Muscle of arm (tissue), 14 donors: ENCODE measurements at places on chromosomes 5 and 9. TPM values are rescaled to one million over a fixed set of nuclear protein-coding genes. Genes with fewer than 3 reads are reported as not detected.

DNA sequence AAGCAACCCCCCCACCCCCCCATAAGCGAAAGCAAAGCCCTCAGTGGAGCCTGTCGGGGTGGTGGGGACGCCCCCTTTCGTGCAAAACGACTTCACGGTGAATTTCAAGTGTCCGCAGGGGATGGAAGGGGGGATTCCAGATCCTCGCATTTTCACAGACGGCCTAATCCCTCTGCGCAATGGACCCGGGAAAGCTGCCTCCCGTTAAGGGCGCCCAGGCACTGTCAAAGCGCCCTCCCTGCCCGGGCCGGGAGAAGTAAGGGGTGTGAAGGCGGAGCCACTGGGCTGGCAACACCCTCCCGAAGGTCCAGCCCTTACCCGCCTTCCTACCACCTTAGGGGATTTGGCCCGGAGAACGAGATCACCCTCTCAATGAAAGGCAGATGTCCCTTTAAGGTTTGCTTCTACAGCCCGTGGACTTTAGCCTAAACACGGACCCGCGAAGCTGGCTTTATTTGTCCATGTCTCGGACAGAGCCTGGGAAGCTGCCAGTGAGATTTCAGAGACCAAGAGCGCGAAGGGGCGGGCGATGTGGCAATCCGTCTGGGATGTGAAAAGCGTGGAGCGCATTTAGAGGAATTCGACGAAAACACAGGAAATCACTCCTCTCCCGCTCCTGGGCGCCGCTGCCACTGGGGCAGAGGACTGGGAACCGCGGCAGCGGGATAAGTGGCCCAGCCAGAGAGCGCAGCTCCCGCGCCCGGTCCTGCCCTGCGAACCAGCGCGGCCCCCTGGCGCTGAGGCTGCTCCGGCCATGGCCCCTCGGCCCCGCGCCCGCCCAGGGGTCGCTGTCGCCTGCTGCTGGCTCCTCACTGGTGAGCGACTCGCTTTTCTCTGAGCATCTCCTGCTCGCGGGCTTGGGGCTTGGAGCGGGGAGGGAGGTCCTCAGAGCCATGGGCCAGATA is at the start of the genes ITGA1 and PELO:
Gene ITGA1 (plus strand): TSS at position 317 of the 905 bp plus-strand sequence. CDS start 438 bp downstream, at position 755.
Gene PELO (plus strand): TSS at position 317 of the 905 bp plus-strand sequence. CDS start 12,479 bp downstream, outside the sequence.
- peak; percentile 71 for DNase-seq

DNA sequence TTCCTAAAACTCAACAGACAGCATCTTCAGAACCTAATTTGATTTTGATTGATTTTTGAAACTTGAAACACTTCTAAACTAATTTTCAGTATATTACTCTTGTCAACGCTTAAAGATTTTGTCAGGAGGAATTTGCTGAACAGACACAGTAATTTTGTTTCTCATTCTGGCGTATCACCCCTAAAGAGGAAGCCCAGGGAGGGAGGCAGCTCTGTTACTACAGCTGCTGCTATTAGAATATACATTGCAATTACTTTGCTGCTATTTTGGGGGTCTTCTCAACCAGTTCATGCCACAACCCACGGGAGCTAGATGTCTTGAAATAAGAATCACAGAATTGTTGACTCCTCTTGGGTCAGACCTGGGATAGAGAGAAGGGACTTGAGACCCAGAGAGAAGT is 122.6 kb downstream of the TLR4 start:
- DNase-seq: no peak

DNA sequence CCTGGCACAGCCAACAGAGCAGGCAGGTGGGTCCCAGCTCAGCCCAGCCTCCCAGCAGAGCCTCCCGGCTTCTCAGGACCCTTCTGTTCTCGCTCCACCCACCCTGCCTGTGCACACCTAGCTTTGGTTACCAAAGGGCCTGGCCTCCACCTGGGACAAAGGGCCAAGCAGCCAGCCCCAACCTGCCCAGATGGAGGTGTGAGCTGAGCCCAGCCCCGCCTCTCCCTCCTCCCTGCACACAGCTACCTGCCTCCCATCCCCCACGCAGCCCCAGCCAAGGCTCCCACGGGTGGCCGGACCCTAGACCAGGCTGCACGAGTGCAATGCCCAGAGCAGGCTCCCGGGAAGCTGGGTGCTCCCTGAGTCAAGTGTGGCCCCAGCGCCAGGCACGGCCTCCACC is 5.6 kb downstream of the TPRN start:
- DNase-seq: no peak

DNA sequence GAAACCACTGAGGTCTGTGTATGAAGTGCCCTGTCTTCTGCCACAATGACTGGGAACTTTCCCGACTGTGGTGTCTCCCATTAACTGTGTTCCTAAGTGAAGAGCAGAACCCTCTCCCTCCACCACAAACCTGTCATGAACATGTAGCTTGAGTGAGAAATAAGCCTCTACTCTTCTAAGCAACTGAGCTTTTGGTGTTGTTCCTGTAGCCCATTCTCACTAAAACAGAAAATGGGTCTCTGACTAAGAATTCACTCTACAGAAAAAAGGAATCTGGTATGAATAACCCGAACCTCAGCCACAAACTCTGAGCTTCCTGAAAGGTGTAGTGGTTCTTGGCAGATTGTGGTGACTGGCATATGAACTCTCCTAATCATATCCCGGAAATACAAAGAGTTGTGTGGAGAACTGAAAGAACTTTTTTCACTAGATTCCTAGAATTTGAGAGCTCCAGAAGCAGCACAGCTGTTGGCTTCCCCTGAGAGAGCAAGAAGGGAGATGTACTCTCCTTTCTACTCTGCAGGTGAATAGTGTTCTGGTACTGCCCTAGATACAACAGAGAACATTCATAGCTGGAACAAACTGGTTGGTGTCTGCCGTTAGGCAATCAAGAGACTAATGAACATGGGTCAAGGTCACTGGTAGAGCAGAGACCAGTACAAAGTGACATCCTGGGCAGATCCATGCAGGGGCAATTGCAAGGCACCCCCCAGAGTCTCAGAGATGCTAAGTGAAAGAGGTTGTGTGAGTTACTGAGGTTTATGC is 283.8 kb downstream of the PDE4D start:
- no peak for DNase-seq

ORM1 gene
- 0.38 TPM for polyA plus RNA-seq

BTNL9 gene
- not detected for polyA plus RNA-seq

DNA sequence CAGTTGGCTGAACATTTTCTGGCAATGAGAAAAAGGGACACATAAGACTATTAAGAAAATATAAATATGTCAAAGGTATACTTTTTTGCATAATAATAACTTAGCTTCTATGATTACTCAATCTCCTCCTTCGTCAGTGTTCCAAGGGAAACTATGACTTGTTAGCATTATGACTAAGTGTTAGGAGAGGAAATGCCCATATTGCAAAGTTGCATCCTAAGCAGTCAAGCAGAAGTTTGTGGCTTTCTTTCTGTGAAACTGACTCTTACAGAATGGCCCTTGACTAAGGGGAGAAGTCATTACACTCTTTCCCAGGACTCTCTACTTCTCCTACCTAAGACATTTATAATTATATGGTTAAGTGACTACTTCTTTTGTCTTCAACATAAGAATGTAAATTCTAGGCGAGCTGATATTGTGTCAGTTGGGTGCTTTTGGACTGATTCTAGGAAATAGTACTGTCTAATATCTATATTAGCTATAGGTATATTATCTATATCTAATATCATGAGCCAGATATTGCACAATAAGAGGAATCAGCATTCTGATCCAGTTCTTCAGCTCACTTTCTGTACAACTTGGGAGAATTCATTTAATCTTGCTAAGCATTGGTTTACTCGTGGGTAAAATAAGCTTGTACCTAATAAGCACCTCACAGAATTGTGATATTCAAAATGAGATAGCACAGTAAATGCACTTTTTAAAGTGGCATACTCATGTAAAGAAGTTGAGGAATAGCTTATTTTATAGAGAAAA is 16.4 kb upstream of the SPINK6 start:
- peak; percentile 6 for DNase-seq

DNA sequence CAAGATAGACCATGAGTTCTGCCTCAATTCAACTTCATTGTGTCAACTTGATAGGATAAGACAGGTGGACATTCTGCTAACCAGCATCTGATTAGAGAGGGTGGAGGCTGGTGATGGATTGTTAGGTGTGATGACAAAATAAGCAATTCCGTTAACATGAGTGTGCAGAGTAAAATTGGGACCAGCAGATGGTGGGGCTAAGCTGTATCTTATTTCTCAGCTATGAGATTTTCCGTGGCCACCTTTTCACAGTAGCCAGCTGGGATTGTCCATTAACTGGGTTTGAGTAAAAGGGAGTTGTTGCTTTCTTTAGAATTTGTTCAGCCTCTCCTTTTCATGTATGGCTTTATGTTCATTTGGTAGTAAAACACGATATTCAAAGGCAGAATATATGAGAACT is 28.8 kb upstream of the TAL2 start:
- no peak for DNase-seq

- DNase-seq: no peak
Observed at GRCh38 chr9:91315191-91315590, 46.5 kb downstream of the AUH start.

SLIT3 gene
- 11.9 TPM for polyA plus RNA-seq

ADRB2 gene
- 0.75 TPM for polyA plus RNA-seq

HTR1A gene
- polyA plus RNA-seq: not detected

DNA sequence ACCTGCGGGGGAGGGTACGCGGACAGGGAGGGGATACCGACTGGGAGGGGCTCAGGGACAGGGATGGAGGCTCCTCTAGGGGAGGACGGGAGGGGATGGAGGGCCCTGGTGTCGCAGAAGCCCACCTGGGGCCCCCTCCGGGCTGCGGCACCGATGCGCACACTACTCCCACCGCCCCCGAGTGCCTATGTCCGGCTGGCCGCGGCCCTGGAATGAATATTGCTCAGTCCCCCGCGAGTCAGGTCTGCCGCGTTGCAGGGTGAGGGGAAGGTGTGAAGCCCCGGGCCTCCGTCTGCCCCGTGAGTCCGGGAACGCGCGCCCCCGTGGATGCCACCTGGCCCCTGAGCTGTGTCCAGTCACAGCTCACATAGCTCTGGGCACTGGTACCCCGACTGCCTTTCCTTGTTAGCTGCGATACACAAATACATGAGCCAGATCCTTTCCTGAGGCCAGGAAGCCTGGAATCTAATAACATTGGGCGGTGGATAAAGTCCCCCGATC is 44.5 kb upstream of the PRSS3 start:
- DNase-seq: no peak

DNA sequence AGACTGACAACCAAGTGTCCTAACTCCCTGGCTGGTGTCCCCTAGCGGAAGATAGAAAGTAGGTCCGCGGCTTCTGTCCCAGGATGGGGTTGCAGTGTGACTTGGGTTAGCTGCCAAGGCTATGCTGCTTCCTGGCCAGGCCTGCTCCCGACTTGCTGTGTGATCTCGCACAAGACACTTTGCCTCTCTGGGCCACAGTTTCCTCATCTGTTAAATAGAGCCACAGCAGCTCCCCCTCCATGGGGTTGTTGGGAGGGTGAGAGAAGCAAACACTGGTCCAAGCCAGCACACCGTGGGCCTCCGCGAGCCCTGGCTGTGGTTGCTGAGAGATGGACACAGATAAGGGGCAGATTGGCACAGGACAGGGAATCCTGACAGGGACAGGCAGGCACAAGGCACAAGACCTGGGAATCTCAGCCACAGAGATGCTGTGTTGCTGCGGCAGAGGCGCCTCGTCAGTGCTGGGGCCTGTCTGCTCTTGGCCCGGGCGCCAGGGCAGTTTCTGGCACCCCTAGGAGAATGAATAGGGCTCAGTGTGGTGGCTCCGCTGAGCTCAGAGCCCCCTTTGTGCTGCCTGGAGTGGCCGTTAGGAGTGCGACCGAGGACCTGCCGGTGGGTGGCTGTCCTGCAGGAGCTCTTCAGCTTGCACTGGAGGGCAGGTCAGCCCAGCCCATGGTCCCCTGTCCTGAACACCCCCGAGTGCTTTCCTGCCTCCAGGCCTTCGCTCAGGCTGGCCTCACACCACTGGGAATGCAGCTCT is 1.8 kb upstream of the SH2D3C start:
- DNase-seq: no peak

GRCh38 chr5:140558542-140558941 is 1.3 kb upstream of the SRA1 start:
- no peak for DNase-seq

DNA sequence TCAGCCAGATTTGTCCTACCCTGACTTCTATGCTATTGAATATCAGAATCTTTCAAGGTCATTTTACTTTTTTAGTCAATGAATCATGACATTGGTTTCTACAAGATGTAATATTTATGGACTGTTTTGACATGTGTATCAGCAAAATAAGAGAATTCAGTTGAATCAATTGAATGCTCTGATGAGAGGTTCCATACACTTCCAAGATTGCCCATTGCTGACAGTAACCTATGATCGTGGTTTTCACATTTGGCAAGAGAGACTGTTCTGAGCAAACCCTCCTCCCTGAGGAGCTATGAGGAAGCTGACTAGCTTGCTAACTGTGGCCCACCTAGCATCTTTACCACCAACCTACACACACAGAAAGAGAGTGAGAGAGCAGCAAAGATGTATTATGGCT is 56.7 kb upstream of the FST start:
- no peak for DNase-seq

DNA sequence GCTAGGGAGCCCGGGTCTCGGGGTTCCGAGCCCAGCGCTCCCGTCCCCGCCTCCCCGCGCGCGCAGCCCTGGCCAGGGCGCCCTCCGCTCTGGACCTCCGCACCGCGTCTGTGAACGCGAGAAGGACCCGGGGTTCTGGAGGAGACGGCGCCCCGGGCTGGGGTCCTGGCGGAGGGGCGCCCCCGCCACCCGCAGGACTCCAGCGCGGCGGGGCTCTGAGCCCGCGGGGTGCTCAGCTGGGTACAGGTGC is 431 bp downstream of the TMOD1 start:
- DNase-seq: no peak

DNA sequence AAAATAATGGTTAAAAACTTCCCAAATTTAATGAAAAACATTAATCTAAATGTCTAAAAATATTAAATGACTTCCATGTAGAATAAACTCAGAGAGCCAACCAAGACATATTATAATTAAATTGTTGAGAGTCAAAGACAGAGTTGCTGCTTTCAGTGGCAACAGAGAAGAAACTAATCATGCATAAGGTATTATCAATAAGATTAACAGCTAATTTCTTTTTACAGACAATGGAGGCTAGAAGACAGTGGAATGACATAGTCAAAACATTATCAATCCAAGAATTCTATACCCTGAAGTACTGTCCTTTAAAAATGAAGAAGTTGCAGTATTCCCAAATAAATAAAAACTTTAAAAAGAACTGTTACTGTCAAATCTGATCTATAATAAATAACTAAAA is 268.7 kb downstream of the IRX2 start:
- DNase-seq: no peak

DNA sequence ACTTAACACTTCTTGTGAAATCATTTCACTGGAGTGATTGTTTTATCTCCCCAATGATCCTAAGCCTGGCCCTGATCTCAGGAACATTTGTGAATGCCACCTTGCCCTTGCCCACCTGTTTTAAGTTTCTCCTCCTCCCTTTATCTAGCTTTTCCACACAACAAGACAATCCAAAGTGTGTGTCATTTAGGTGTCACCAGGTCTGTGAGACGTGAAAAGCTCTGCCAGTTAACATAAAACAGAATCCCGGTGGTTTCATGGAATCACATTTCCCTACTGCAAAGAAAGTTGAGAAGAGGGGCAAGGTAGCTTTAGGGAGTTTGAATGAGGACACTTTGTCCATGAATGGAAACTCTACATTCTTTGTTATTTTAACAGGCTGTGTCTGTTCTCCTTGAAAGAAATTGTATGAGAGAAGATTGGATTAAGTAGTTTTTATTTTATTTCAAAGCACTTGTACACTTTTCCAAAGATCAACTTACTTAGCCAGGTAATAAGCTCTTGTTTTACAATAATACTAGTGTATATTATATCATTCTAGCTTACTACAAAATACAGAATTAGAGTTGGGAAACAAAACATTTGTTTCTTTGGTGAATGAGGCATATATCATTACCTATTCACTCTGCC is 239.0 kb downstream of the ISL1 start:
- DNase-seq: no peak
